ENCODE measurements at places on chromosomes 1 and 21.

DNA sequence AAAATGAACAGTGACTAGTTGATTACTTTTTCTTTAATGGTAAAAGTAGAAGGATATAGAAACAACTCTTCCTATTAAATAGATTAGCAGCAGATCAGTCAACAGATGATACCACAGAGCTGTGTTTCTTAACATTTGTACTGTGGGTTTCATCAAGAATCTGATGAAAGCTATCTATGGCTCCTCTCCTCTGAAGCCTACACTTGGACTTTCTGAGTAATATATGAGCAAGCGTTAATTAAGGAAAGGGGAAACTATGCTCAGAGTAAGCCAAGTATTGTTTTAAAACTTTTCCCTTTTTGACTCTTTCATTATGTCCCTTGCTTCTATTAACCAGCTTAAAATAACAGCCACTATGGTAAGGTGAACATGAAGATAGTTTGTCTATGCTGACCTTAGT lies 10.8 kb downstream of the ARID4B start:
- peak; percentile 29 for DNase-seq

DNA sequence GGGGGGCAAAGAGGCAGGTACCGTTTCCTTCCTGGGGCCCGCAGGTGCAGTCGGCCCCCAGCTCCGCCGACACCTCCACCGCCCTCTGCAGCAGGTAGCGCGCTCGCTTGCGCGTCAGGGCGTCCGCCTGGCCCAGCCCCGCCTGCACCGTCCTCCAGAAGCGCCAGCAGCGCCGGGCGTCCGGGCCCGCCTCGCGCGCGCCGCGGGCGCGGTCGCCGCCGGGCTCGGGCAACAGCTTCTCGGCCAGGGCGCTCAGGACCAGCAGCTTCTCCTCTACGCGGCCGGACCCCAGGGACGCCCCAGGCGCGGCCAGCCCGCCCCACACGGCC lies 863 bp downstream of the TARBP1 start:
- DNase-seq: peak; percentile 76

- DNase-seq: no peak
Observed at GRCh38 chr21:46202592-46203202, 18.4 kb upstream of the SPATC1L start.

DNA sequence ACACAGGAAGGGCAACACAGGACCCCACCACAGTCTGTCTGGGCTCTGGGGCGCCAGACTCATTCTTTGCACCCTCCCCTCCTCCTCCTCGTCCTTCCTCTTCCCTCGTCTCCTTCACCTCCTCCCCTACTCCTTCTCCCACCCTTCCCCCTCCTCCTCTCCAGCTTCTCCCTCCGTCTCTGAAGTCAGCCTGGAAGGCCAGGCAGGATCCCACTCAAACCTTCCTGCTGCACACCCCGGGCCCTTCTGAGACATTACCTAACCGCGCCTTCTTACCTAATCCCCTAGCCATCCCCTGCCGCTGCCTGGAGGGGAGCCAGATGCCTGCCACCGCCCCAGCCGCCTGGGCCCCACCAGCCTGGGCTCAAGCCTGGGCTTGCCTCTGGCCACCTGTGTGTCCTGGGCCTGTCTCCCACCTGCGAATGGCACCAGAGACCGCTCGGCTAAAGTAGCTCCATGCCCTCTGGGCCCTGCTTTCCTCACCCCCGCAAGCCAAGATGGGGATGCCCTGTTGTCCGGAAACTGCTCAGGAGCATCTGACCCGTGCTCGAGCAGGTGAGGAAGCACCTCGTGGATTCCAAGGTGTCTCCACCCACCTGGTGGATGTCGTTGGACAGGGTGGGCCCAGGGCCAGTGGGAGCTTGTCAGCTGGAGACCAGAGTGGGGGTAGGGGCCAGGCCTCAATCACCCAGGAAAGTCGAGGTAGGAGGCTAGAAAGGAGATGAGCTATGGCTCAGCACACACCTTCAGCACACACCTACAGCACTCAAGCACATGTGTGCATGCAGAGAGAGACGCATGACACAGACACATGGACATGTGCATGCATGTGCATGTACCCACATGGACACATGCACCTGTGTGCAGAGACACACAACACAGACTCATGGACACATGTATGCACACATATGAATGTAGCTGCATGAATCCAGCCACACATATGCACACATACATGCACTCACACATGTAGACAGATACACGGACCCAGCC lies 31.9 kb downstream of the WNT9A start:
- DNase-seq: no peak

GRCh38 chr1:185864889-185865517 lies 130.8 kb downstream of the HMCN1 start:
- no peak for DNase-seq

All from GM13977 (cell line).